ENCODE measurements at places on chromosomes 13 and 19. TPM values are rescaled to one million over a fixed set of nuclear protein-coding genes. Genes with fewer than 3 reads are reported as not detected.

- DNase-seq: no peak
Observed at GRCh38 chr19:6667114-6667627, 2.8 kb downstream of the TNFSF14 start.

DNA sequence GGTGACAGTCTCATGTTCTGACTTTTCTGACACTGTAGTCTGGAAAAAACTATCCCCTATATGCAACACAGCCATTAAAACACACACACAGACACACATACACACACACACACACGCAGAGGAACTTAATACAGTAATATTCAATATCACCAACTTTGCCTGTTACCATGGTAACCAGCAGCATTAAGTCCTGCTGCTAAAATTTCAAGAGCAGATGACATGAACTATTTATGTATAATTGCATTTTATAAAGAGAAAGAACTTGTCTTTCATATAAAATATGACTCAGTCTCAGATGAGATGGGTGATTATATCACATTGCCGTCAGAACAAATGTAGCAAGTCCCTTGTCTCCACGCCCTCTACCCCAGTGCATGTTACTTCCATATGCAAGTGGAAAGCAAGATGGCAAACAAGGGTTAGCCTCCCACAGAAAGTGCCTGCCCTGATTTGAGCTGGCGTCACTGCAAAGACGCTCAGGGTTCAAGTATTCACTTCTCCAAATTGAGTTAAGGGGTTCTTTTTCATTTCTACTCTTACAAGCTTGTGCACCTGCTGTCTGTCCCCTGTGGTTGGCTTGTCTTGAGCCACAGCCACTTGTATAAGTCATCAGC, 576.8 kb downstream of the UQCRFS1 start:
- DNase-seq: no peak

DNA sequence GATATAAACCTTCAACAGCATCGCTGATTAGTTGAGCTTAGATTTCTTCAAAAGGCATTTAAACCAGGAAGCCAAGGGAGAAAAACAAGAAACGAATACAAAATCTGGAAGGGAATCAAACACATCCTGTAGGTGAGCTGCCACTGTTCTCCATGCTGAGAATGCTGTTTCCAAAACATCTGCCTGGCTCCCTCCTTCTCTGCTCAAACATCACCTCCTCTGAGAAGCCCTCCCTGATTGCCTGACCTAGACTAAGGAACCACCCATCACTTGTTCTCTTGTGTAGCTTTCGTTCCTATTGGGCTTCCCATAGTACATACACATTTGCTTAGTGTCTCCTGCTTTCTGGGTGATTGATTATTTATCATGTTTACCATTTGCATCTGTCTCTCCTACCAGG, 152.7 kb downstream of the CACNA1A start:
- DNase-seq: no peak

- DNase-seq: peak; percentile 86
Observed at GRCh38 chr19:35879770-35880317, 11.5 kb downstream of the APLP1 start.

DNA sequence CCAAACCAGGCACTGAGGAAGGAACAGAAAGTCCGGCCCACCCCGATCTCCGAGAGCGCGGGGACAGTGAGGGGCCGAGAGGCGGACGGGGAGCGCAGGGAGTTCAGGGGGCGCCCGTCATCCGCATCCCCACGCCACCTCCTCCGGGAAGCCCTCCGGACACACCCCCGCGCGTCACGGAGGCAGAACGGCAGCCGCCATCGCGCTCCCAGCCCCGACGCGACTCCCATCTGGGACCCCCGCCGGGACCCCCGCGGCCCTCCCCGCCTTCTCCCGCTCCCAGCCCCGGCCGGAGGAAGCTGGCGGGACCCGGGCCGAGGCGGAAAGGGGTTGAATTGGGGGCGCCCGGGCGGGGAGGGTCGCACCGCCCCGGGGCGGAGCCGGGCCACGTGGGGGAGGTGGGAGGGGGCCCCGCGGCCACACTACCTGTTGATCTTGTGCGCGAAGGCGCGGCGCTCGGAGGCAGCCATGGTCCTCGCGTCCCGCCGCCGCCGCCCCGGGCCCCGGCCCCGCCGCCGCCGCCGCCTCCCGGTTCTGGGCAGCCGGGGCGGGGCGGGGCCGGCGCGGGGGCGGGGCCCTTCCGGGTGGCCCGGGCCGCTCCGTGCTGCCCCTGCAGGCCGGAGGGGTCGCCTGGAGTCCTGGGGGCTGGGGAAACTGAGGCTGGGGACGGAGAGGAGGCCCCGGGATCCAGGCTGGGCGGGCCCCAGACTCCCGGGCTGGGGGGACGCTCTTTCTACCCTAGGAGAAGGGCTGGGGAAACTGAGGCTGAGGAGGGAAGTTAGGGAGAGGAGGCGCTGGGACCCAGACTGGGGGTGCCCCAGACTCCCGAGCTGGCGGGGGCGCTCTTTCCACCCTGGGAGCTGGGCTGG, at the start of gene DOCK6:
DOCK6 (minus strand) TSS at position 554 of the 869 bp plus-strand sequence; CDS start at position 470, 84 bp downstream.
- peak; percentile 73 for DNase-seq

- no peak for DNase-seq
Observed at GRCh38 chr13:46507981-46508380, 45.0 kb upstream of the LRCH1 start.

KL gene
- 1.0 TPM for total RNA-seq

ZNF345 gene
- 3.6 TPM for total RNA-seq

LILRB2 gene
- 0.98 TPM for total RNA-seq

FBXO27 gene
- total RNA-seq: 2.8 TPM

ANGPTL4 gene
- 3.2 TPM for total RNA-seq
